Hindlimb muscle (tissue), 1 donor: ENCODE measurements at places on chromosomes 7 and 10. TPM values are rescaled to one million over a fixed set of nuclear protein-coding genes. Genes with fewer than 3 reads are reported as not detected.

Gene NEBL
- 0.92 TPM for polyA plus RNA-seq

Gene SFRP4
- polyA plus RNA-seq, result 7.8 TPM

Gene SPDYE8
- polyA plus RNA-seq, result 0.41 TPM

Gene IFIT1B
- polyA plus RNA-seq, result 0.25 TPM

Gene PLA2G12B
- 0.17 TPM for polyA plus RNA-seq

Gene SEC31B
- polyA plus RNA-seq, result 12.4 TPM

Gene UTF1
- not detected for polyA plus RNA-seq

Gene PTPRN2
- polyA plus RNA-seq, result 2.0 TPM

Gene TUBAL3
- polyA plus RNA-seq, result not detected

- DNase-seq, result no peak
Measured at GRCh38 chr7:92706563-92706962, 116.4 kb upstream of the FAM133B start.

DNA sequence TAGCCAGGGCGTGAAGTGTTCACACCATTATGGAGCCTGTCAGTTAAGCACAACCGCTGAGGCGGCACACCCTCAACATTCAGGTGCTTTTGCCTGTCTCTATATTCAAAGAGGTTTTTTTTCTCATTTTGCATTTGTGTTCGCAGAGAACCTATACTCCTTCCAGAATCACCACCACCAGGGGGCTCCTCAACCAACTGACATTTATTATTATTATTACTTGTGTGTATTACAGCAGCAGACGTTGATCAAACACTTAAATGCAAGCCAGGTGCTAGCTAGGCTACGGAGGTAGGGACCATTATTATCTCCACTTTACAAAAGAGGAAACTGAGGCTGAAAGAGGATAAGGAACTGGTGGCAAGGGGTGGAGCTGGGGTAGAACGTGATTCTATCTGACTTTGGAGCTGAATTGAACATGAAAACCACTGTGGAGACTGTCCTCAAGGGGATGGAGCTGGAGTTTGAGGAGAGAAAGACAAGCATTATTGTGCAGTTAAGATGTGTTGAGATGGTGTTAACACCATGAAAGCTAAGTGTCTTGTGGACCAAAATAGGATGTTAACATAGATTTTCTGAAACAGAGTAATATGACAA lies 133.8 kb upstream of the PLXNA4 start:
- peak; percentile 7 for DNase-seq

GRCh38 chr7:97430006-97430405 lies 301.9 kb upstream of the TAC1 start:
- no peak for DNase-seq

- peak; percentile 80 for DNase-seq
Measured at GRCh38 chr10:104895541-104895940, 254.5 kb downstream of the SORCS3 start.

DNA sequence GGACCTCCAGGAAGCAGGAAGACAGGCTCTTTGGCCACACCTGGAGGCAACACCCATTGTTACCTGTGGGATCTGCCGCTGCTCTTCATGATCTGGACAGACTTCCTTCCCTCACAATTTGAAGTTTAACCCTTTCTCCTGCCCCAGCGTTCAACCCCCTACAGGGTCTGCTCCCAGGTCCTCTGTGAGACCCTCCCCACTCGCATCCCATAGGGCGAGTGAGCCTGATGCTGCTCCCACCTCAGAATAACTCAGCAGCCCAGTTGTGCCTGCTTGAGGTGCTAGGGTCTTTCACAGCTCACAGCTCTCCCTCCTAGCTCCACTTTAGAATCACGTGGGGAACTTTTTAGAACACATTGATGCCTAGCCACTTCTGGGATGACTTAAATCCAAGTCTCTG lies 61.8 kb upstream of the C10orf90 start:
- DNase-seq, result no peak

GRCh38 chr7:70701477-70701876 lies 430.5 kb upstream of the GALNT17 start:
- DNase-seq, result no peak

DNA sequence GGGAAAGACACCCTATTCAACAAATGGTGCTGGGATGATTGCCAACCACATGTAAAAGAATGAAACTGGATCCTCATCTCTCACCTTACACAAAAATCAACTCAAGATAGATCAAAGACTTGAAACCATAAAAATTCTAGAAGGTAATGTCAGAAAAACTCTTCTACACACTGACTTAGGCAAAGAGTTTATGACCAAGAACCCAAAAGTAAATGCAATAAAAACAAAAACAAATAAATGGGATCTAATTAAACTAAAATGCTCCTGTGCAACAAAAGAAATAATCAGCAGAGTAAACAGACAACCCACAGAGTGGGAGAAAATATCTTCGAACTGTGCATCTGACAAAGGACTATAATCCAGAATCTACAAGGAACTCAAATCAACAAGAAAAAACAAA lies 504.2 kb upstream of the MBL2 start:
- no peak for DNase-seq

DNA sequence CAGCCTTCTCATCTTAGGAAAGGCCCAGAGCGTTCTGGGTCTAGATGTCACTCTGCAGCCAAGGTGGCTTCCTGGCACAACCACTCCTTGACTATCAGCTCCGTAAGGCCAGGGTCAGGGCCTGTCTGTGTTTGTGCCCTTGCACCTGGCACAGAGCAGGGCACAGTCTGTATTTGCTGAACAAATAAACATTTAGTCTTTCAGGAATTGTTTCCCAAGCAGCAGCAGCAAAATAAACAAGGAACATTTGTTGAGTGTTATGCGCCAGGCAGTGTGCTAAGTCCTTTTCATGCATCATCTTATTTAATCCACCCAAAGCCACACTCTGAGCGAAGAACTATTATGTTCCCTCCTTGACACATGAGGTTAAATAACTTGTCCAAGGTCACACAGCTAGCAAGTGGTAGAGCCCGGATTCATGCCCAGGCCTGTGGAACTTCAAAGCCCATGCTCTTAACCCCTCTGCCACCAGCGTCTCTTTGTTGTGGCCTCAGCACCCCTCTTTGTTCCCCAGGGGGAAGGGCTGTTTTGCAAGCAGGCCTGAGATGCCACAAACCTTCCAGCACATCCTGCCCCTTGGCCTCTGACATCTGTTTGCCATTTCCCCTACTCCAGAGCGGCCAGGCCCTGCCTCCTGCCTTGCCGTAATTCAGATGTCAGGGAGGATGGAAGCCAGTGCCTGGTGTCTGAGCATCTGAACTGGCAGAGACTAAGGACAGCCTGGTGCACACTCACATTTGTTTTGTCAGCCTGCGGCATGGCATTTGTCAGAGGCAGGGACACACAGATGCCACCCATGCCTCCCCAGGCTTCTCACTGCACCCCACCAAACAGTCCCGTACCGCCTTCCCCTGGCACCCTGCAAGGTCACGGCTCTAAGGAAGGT lies 325.8 kb upstream of the ZMIZ1 start:
- no peak for DNase-seq

DNA sequence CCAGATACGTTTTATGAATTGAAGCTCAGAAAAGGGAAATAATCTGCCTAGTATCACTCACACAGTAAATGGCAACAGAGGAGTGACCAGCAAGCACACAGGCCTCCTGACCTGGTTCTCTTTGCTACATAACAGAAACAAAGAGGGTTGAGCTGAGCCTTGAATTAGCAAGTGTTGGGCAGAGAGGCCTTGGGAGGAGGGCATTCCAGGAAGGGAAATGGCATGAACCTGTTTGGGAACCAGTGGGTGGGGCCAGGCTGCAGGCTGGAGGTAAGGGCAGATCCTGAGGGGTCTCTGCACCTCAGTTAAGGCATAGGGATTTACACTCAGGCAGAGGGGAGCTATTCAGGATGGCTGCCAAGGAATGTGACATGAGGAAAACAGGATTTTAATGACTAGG lies 24.8 kb upstream of the CYCS start:
- no peak for DNase-seq

GRCh38 chr7:50594734-50595485 lies 29.7 kb upstream of the DDC start:
- no peak for DNase-seq

DNA sequence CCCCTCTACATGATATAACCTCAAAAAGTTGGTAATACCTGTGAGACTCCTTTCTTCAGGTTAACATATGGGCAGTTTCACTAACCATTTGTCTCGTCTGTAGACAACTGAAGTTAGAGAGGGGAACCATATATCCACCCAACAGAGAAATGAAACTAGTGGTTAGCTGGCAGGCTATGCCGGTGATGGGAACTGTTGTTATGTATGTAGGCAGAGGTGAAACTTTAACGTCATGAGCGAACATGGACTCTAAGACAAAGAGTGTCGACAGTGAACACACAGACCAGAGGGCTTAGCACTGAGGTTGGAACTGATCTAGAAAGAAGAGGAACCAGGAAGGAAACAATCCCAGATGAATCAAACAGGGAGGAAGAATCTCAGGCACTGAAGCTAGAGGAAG lies 112.4 kb downstream of the ELMO1 start:
- DNase-seq, result no peak

- DNase-seq, result no peak
Measured at GRCh38 chr10:131771634-131772358, 129.0 kb upstream of the PPP2R2D start.

DNA sequence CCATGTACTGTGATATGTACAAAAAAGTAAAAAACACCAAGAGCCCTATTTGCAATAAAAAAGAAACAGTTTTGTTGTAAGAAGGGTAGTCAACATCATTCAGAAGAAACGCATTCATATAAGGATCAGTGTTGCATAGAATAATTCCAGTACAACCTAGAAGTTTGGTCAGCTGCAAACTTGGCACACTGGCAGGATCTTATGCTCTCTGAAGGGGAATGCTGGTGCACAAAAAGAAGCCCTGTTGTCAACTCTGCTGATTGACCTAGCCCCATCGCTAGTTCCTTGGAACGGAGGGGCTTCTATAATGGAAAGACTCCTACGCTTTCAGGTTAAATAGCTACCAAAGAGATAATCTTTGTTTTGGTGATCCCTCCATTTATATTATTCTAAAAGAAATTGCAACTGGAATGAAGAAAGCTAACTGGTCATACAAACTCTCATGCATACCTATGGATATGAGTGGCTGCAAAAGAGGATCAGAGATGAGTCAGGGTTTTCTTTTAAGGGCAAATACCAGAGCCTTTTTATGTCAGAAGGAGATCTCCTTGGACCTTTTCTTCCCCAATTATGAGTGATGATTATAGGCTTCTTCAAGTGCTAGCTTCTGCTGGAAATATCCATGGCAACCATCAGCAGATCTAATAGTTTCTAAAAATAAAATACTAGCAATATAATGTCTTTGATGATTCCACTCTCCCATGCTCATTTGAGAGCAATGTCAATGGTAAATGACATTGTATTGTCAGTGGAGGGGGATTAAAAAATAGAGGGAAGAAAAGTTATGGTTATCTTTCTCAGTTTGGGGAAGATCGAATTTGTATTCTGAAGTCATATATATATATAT lies 312.4 kb upstream of the CACNA2D1 start:
- no peak for DNase-seq

- no peak for DNase-seq
Measured at GRCh38 chr7:24705461-24705954, 51.8 kb downstream of the GSDME start.

- no peak for DNase-seq
Measured at GRCh38 chr7:130490311-130490791, 1.5 kb upstream of the MEST start.
